AML-193 (cell line): ENCODE measurements at places on chromosomes 11 and 22.

DNA sequence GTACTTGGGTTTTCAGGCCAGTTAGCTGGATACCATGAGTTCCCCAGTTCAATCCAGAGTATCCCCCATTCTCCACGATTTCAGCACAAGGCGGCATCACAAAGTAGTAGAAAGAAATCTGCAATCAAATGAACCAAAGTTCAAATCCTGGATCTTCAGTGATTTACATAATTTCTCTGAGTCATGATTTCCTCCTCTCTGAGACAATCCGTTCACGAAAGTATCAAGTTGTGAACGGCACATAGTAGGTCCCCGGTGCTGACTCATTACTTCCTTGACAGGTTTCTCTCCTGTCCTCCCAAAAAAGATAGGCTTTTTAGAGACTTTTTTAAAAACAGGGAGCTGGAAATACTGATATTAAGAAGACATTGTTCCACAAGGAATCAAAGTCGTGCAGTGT, 69.1 kb upstream of the AKIP1 start:
- DNase-seq = no peak

DNA sequence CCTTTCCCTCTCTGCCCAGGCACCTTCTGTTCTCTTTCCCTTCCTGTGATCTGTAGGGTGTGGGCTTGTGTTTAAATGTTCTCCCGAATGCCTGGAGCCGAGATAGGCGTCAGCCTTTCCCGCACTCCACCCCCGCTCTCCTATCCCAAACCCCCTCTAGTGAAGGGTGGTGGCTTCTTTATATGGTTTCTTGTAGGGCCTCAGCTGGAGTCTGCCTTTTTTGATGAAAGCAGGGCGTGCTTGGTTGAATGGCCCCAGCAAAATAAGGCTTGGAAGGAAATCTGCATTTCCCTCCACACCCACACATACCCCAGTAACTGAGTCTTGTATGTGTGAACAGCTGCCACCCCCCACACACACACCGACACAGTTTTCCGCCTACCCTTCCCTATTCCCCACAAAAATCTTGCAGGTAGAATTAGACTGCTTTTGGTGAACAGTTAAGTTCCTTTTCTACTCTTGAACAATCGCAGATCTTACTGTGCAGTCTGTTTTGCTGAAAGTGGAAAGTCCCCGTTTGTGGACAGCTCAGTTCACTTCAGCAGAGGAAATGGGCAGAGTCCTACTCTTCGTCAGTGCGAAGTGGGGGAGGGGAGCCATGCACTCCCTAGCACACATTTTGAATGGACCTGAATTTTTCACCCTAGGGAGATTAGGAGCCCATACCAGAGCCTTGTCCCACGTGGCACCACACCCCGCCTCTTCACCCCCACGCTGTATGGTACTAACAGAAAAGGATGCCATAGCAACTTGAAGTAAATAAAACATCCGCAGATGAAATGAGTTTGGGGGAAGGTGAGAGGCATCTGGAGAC, 25.5 kb upstream of the GRK2 start:
- peak; percentile 48 for DNase-seq

DNA sequence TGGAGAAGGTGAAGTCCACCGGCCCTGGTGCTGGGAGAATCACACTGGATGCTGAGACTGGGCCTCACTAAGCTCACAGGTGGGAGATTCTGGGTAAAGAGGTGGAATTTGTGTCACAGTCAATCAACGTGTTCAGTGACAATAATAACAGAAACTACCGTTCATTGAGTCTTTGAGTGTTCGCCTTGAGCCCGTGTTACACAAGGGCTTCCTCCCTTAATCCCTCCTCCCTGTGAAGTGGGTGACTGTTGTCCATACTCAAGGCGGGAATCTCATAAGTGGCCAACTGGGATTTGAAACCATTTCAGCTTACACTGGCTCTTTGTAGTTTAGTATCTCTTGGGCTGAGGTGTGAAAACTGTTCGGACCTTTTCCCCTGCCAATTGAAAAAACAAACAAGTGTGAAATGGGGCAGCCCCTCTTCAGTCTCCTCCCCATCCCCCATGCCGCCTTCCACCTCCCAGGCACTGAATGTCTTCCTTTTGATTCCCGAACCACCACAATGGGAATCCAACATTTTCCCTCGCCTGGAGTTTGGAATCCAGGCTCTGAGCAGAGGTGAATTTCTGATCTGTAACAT, 502.4 kb downstream of the MIAT start:
- DNase-seq = no peak

GRCh38 chr22:35834061-35834460, 116.4 kb downstream of the APOL5 start:
- peak; percentile 18 for DNase-seq

- no peak for DNase-seq
Observed at GRCh38 chr11:133832096-133832990, 13.0 kb downstream of the SPATA19 start.

- DNase-seq = no peak
Observed at GRCh38 chr22:26082866-26083265, 86.4 kb upstream of the SEZ6L start.

DNA sequence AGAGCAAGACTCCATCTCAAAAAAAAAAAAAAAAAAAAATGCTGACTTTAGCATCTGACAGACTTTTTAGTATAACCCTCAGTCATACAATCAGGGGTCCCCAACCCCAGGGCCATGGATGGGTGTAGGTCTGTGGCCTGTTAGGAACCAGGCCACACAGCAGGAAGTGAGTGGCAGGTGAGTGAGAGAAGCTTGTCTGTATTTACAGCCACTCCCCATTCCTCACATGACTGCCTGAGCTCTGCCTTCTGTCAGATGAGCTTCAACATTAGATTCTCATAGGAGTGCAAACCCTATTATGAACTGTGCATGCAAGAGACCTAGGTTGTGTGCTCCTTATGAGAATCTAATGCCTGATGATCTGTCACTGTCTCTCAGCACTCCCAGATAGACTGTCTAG, 3.3 kb downstream of the FAM227A start:
- no peak for DNase-seq

DNA sequence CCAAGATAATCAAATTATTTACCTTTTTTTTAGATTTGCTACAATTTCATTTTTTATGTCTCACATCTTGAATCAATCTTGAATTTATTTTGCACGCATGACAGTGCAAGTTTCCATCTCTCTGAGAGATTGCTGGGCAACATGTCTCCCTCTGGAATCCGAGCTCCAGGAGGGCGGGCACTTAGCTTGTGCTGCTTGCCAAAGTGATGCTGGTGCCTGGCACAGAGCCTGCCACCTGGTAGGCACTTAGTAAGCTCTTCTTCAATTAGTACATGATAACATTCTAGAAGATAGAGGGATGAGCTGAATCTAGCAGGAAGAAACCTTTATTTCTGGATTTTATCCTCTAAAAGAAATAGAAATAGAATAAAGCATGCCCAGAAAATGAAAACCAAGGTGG, 27.5 kb upstream of the OR9I1 start:
- DNase-seq = no peak

DNA sequence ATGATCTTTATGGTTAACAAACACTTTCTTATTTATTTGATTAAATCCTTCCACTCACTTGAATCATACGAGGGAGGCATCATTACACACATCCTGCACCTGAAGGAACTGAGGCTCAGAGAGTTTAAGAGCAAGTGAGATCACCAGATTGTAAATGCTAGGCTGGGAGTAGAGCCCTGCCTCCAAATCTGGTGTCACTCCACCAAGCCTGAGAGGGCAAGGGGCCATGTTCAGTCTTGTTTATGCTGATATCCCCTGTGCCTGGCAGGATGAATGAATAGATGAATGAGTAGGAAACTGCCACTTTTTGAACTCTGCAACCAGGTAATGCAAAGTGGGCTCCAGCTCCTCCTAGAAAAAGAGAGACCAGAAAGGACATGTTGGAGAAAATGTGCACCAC, 59.1 kb downstream of the RASSF10 start:
- no peak for DNase-seq

- no peak for DNase-seq
Observed at GRCh38 chr11:1468473-1469066, 18.0 kb downstream of the MOB2 start.

DNA sequence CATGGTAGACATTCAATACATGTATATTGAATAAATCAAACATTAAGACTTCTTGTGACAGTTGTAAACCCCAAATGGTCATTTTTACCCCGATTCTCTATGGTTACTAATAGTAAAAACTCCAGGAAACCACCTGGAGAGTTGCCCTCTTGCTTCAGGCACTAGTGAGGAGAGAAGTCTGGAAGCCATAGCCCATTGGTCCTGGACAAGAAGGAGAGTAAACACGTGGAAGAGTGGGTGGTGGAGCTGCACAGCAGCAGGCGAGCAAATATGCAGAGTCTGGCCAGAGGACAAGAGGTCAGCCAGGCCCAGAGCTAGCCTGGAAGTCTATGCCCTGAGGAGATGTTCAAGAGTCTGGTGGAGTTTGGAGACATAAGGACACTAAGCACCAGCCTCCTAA, 17.7 kb downstream of the DCHS1 start:
- DNase-seq = no peak

DNA sequence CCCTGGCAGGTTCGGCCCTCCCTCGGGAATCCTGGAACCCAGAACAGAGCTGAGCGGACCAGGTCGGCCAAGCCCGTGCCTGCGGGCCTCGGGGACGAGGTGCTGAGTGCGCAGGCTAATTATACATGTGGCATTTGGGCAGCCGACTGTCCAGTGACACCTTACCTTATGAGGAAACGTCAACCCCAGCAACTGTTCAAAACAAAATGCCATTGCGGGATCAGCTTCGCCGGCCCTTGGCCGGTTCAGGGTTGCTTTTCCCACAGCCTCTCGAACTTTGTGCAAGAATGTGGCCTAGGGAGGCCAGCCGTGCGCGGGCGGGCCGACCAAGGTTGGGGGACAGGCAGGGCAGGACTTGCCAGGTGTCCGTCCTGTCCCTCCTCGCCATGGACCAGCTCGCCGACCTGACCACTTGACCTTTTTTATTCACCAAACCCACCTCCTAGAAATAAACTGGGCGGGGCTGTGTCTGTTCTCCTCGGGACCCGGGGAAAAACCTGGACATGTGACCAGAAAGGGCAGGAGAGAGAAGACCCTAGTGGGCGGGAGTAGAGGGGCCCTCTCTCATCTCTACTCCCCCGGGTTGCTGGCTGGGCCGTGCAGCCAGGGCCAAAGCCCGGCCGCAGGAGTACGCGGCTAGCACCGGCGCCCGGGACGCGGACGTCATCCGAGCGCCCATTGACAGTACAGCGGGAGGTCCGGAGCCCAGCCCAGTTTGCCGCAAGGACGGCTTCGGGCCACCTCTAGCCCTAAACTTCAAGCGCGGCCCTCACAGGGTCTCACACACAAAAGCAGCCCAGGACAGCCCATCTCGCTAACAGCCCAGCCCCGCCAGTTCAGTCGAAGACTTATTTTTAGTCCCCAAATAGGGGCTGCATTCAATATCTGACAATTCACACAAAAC, 134.3 kb upstream of the C11orf58 start:
- DNase-seq = no peak

DNA sequence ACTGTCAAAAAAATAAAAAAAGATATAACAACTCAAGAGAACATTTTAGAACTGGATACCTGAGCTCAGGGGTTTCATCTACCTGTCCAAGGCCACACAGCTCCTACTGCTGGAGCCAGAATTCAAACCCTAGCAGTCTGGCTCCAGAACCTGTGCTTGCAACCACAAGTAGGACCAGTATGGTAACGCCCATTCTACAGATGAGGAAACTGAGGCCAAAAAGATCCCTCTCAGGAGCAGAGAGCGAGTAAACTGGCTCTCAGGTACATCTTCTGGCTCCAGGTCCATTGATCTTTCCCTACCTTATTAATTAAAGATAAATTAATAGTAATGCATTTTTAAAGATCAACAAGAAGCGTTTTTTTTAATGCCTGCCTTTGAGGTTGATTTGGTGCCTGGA, 19.2 kb downstream of the P2RX3 start:
- no peak for DNase-seq

- DNase-seq = no peak
Observed at GRCh38 chr22:24450610-24451009, 23.2 kb downstream of the ADORA2A start.

DNA sequence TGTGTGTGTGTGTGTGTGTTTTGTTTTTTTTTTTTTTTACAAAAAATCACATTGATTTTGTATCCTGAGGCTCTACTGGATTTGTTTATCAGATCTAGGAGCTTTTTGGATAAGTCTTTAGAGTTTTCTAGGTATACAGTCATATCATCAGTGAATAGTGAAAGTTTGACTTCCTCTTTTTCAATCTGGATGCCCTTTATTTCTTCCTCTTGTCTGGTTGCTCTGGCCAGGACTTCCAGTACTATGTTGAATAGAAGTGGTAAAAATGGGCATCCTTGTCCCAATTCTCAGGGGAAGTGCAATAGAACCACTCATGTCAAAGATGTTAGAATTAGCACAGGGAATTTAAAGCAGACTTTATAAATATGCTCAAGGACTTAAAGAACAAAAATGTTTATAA, 32.6 kb upstream of the PRDM11 start:
- no peak for DNase-seq

DNA sequence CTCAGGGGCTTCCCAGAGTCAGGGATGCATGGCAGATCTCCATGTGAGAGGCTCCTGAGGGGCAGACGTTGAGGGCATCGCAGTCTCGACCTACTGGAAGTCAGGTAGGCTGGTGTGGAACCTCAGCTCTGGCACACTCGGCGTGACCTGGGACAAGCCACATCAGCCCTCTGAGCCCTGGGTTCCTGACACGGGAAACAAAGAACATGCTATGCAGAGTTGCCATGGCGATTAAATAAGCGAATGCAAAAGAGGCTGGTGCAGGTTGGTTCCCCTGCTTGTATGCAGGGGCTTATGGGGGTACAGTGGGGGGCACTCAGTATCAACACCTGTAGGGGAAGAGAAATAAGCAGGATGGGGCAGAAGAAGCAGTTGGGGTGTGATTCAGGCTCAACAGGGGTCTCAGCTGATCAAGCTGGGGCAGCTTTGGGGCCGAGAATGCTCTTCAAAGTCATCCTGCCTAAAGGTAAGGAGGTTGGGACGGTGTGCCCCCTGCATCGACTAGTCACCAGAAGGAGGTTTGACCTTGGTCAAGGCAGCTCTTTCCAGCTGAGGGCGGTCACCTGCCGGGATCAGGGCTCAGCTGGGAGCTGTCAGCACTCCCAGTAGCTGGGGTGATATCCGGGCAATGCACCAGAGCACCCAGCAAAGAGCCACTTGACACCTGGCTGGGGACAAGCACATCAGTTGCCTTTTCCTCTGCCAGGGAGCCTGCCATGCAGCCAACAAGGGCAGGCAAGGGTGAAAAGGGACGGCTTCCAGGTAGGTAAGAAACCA, 442.7 kb downstream of the MIAT start:
- no peak for DNase-seq

GRCh38 chr11:6657346-6657745, 1.7 kb upstream of the DCHS1 start:
- no peak for DNase-seq

GRCh38 chr22:33553493-33553892, 366.8 kb downstream of the LARGE1 start:
- DNase-seq = no peak

GRCh38 chr11:60978546-60979380, 7.3 kb downstream of the CD6 start:
- DNase-seq = no peak

DNA sequence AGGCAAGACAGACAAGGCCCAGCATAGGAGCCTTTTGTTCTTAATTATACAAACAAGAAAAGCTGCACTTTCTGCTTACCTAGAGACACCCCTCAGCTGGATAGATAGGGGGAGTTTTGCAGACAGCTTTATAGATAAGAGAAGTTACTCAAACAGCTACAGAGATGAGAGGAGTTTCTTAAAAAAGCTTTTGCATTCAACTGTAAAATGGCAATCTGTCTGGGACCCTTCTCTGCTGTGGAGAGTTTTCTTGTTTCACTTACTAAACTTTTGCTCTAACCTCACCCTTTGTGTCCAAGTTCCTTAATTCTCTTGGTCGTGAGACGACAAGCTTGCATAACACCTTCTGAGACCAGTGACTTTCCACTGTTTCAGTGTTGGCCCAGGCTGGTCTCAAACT, 103.8 kb upstream of the CHORDC1 start:
- no peak for DNase-seq
